Left lung (tissue), 14 donors: ENCODE measurements at places on chromosomes 11 and 22. TPM values are rescaled to one million over a fixed set of nuclear protein-coding genes. Genes with fewer than 3 reads are reported as not detected.

GRCh38 chr11:115100706-115101105 is 403.5 kb downstream of the CADM1 start:
- no peaks in the 10 kb centered on the region for H3K4me1 ChIP-seq
- DNase-seq = no peak
- no peaks in the 10 kb centered on the region for H3K27me3 ChIP-seq
- H3K27ac ChIP-seq = no peak overlapping the region
- no peaks in the 10 kb centered on the region for H3K36me3 ChIP-seq

GRCh38 chr11:72413914-72414628 is 20.3 kb downstream of the CLPB start:
- H3K4me1 ChIP-seq = peaks cover 11% of the 10 kb centered on the region
- no peaks in the 10 kb centered on the region for H3K27me3 ChIP-seq
- DNase-seq = peak; percentile 86

DNA sequence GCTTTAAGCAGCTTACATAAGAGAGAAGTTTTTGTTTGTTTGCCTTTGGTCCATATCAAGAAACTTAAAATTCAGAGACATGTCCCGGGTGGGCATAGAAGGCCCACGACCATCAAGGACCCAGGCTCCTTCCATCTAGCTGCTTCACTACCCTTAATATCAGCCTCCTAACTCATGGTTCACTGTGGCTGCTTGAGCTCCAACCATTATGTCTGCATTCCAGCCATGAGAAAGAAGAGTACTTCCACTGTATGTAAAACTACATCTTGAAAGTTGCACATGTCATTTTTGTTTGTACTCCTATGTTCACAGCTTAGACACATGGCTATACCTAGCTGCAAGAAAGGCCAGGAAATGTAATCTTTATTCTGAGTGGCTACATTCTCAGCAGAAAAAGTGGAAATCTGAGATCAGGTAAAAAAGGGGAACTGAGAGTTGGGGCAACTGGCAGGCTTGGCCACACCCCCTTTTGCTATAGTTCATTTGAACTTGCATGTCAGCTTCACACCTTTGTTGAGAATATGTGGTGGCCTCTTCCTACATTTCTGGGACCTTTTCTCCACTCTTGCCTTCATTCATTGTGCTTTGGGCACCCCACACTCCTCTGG is 81.3 kb upstream of the TP53I11 start:
- H3K36me3 ChIP-seq = no peaks in the 10 kb centered on the region
- H3K4me3 ChIP-seq = no peak overlapping the region
- no peak for DNase-seq
- H3K27ac ChIP-seq = no peak overlapping the region

The ALX4 gene
- 0.07 TPM for polyA plus RNA-seq

The MRGPRF gene
- polyA plus RNA-seq = 8.5 TPM

The MED15 gene
- polyA plus RNA-seq = 52.8 TPM

The PGGHG gene
- polyA plus RNA-seq = 21.5 TPM

- H3K27me3 ChIP-seq = no peaks in the 10 kb centered on the region
- no peak overlapping the region for H3K27ac ChIP-seq
- H3K4me1 ChIP-seq = no peaks in the 10 kb centered on the region
- DNase-seq = no peak
- H3K4me3 ChIP-seq = no peak overlapping the region
Observed at GRCh38 chr22:24736526-24737053, 37.9 kb downstream of the PIWIL3 start.

DNA sequence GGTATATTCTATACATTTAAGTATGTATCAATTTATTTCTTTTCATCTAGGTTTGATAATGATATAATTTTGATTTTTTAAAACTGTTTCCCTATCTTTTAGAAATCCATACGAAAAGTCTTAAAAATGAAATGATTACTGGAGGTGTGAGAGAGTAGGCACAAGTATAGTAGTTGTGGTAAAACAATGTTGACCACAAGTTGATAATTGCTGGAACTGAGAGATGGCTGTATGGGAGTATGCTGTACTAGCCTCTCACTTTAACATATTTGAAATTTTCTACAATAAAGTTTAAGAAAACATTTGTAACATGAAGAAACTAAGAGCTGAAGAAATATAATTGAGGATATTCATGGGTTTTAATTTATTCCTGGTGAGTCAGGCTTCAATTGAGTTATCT is 30.0 kb downstream of the FSHB start:
- H3K4me1 ChIP-seq = no peaks in the 10 kb centered on the region
- no peak overlapping the region for H3K4me3 ChIP-seq
- H3K27me3 ChIP-seq = no peaks in the 10 kb centered on the region
- no peaks in the 10 kb centered on the region for H3K36me3 ChIP-seq
- no peak overlapping the region for H3K27ac ChIP-seq

The KCNE3 gene
- 12.5 TPM for polyA plus RNA-seq

DNA sequence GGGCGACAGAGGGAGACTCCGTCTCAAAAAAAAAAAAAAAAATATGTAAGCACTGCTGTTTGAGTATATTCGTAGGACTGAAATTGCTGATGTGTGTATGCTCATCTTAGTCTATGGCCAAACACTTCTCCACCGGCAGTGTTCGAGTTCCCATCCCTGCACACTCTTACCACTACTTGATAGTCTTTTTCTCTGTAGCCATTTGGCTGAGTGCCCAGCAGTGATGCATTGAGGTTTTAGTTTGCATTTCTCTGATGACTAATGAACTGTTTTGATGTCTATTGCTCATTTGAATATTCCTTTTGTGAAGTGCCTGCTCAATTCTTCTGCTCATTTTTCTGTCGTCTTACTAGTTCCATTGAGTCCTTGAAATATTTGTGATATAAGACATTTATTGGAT is 1.9 kb downstream of the TIRAP start:
- no peak overlapping the region for H3K27ac ChIP-seq
- no peak for DNase-seq
- H3K4me1 ChIP-seq = peaks cover 19% of the 10 kb centered on the region
- H3K36me3 ChIP-seq = peaks cover 20% of the 10 kb centered on the region
- no peaks in the 10 kb centered on the region for H3K27me3 ChIP-seq

GRCh38 chr11:43735961-43736360 is 55.4 kb downstream of the HSD17B12 start:
- H3K4me3 ChIP-seq = no peak overlapping the region
- H3K36me3 ChIP-seq = no peaks in the 10 kb centered on the region
- no peak for DNase-seq
- H3K27ac ChIP-seq = no peak overlapping the region

- peaks cover 55% of the 10 kb centered on the region for H3K27me3 ChIP-seq
- no peak overlapping the region for H3K27ac ChIP-seq
- peaks cover 80% of the 10 kb centered on the region for H3K4me1 ChIP-seq
- no peak overlapping the region for H3K4me3 ChIP-seq
Observed at GRCh38 chr11:124754710-124755109, 2.7 kb upstream of the VSIG2 start.

DNA sequence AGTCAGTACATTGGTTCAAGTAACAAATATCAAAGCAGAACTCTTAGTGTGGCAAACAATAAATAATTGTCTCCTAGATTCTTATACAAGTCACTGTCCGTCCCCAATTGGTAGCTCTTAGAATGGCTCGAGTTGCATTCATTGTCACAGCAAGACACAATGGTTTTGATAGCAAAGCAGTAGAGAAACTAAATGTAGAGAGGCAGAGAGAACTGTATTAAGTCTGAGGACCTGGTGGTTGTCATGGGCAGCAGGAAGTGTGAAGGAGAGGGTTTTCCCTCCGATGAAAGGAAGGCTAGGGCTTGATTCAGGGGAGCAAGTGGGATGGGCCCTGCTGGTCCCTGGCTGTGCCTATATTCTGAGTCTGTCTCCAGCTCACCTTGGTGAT is 36.6 kb downstream of the RCOR2 start:
- H3K27ac ChIP-seq = peak overlapping the region; percentile 11
- peaks cover 6% of the 10 kb centered on the region for H3K36me3 ChIP-seq
- peaks cover 20% of the 10 kb centered on the region for H3K4me1 ChIP-seq
- H3K27me3 ChIP-seq = no peaks in the 10 kb centered on the region
- no peak overlapping the region for H3K4me3 ChIP-seq

The ACRV1 gene
- 0.96 TPM for polyA plus RNA-seq

GRCh38 chr22:37030560-37031281 is 11.2 kb downstream of the MPST start:
- H3K36me3 ChIP-seq = peaks cover 46% of the 10 kb centered on the region
- no peak overlapping the region for H3K27ac ChIP-seq
- H3K27me3 ChIP-seq = no peaks in the 10 kb centered on the region
- peaks cover 4% of the 10 kb centered on the region for H3K4me1 ChIP-seq
- no peak for DNase-seq
- no peak overlapping the region for H3K4me3 ChIP-seq

The FGF19 gene
- not detected for polyA plus RNA-seq

GRCh38 chr11:102346748-102347461 is at the start of gene BIRC2:
Gene BIRC2, plus strand, starts transcription at chr11:102347214. Its CDS starts 2,641 bp downstream, at chr11:102349855.
- H3K36me3 ChIP-seq = no peaks in the 10 kb centered on the region
- H3K27ac ChIP-seq = peak within 1 kb of the TSS; percentile 99
- H3K4me1 ChIP-seq = peaks cover 34% of the 10 kb centered on the region
- peak; percentile 94 for DNase-seq

DNA sequence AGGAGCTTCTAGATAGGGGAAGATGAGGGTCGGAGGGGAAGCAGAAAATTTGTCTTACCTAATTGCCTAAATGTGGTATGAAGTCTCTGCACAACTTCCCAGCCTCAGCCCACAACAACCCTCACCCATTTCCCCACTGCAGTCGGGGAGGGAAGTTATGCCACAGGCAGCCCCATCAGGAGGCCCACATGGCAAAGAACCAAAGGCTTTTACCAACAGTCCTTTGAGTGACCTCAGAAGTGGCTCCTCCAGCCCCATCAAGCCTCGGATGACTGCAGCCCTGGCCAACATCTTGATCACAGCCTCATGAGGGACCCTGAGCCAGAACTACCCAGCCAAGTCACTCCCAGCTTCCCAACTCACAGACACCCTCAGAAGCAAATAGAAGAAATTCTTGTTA is 54.8 kb downstream of the CHST1 start:
- H3K4me3 ChIP-seq = no peak overlapping the region
- H3K27me3 ChIP-seq = no peaks in the 10 kb centered on the region
- no peaks in the 10 kb centered on the region for H3K4me1 ChIP-seq
- DNase-seq = no peak

DNA sequence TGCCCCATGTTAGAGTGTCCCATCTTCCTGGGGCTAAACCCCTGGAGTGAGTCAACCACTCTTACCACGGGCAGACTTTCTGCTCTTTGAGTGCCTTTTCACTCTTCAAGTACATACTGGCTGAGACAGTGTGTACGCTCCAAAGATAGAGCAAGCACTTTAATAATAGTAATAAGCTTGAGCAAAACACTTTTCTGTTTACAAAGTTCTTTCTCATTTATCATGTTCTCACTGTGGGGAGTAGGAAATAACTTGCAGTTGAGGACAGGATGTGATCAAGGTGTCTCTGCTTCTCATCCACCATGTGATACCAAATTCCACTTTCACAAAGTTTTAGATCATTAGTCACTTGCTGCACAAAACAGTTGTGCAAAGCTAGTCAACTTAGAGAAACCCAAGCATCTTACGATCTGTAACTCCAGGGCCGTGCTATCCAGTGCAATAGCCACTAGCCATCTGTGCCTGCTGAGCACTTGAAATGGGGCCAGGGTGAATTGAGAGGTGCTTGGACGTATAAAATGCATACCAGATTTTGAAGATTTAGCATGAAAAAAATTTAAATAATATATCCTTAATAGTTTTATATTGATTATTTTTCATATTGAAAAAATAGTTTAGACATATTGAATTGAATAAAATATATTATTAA is 135.3 kb downstream of the KIF18A start:
- no peak overlapping the region for H3K4me3 ChIP-seq
- DNase-seq = no peak
- no peaks in the 10 kb centered on the region for H3K4me1 ChIP-seq
- H3K36me3 ChIP-seq = no peaks in the 10 kb centered on the region
- no peaks in the 10 kb centered on the region for H3K27me3 ChIP-seq

GRCh38 chr22:27842669-27843431 is 41.3 kb upstream of the MN1 start:
- DNase-seq = no peak
- H3K27ac ChIP-seq = peak overlapping the region; percentile 13
- no peaks in the 10 kb centered on the region for H3K27me3 ChIP-seq
- H3K4me3 ChIP-seq = no peak overlapping the region
- H3K36me3 ChIP-seq = no peaks in the 10 kb centered on the region

- no peak for DNase-seq
- no peak overlapping the region for H3K4me3 ChIP-seq
- no peak overlapping the region for H3K27ac ChIP-seq
- no peaks in the 10 kb centered on the region for H3K27me3 ChIP-seq
- H3K36me3 ChIP-seq = no peaks in the 10 kb centered on the region
Observed at GRCh38 chr11:75148436-75148983, 2.4 kb upstream of the SLCO2B1 start.

DNA sequence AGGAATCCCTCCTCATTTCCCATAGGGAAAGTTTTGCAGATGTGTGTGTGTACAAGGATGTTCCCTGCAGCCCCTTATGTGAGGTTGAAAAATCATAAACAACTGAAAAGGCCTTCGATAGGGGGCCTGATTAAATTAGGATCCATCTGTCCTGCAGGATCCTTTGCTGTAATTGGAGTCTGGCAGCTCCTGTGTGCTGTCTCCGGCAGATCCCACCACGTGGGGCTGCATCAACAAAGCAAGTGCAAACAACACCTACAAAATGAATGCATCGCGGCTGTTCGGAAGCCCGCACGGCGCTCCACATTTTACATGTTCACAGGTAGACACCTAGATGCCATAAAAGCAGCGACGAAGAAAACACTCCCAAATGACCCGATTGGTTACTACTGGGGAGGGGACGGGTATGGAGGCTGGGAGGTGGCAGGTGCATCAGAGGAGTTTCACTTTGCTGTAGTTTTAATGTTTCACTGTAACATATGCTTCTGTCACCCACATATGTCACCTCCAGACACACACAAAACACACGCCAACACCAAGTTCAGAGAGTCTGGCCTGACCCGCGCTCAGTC is 52.2 kb downstream of the NFAM1 start:
- no peak overlapping the region for H3K4me3 ChIP-seq
- DNase-seq = no peak
- H3K36me3 ChIP-seq = no peaks in the 10 kb centered on the region
- H3K27ac ChIP-seq = no peak overlapping the region
- H3K27me3 ChIP-seq = no peaks in the 10 kb centered on the region

The SERPIND1 gene
- 0.49 TPM for polyA plus RNA-seq

DNA sequence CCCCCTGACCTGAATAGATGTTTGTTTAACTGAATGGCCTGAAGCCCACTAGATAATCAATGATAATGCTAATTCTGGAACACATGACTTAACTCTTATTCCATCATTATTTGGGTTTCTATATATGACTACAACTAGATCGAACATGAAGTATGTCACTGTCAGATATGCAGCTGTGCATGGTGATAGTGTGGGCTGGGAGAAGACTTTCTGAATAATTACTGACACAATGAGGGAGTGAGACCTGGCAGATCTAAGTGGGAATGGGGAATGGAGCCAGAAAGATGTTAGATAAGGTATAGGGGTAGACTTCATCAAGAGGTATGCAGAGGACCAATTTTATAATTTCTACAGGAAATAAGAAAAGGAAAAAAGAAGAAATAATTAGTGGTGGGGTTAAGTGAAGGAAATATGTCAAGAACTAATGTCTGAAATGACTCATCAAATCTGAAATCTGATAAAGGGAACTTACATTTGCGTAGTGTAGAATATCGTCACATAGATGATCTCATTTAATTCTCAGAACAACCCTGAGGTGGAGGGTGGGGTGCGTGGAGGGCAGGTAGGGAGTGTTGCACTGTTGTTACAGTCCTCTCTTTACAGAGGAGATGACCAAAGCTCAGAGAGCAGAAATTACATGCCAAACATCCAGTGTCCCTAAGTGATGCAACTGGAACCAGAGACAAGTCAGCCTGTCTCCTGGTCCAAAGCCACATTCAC is 68.2 kb upstream of the EED start:
- DNase-seq = no peak
- no peaks in the 10 kb centered on the region for H3K27me3 ChIP-seq

The TOMT gene
- polyA plus RNA-seq = not detected

The USP47 gene
- 108 TPM for polyA plus RNA-seq

The MUC5B gene
- 0.18 TPM for polyA plus RNA-seq

The BTBD10 gene
- polyA plus RNA-seq = 31.8 TPM

The PATE2 gene
- polyA plus RNA-seq = not detected
